T-cell (primary cell): ENCODE measurements at places on chromosomes 4 and X. TPM values are rescaled to one million over a fixed set of nuclear protein-coding genes. Genes with fewer than 3 reads are reported as not detected.

- DNase-seq, result no peak
These were observed 112.9 kb downstream of the IRF2 start for GRCh38 chr4:184361443-184361842.

Gene MAOA
- 0.36 TPM for total RNA-seq

GRCh38 chrX:152138388-152138784 is at the start of gene MAGEA10:
Gene MAGEA10 (minus strand): TSS chrX:152138577. CDS start chrX:152135620, 2,957 bp downstream.
- no peak for DNase-seq

- DNase-seq, result no peak
These were observed 53.8 kb downstream of the CXCL1 start for GRCh38 chr4:73922766-73923630.

- no peak for DNase-seq
These were observed 3.6 kb upstream of the KLHL2 start for GRCh38 chr4:165203541-165204461.

Gene ZNF330
- total RNA-seq, result 37.9 TPM

GRCh38 chr4:2791518-2792395 is 1.1 kb upstream of the SH3BP2 start:
- DNase-seq, result no peak

Gene ZFP42
- not detected for total RNA-seq

Gene TAF7L
- total RNA-seq, result not detected

Gene FGF5
- total RNA-seq, result not detected

Gene RPA4
- 0.98 TPM for total RNA-seq

Gene TREX2
- 6.3 TPM for total RNA-seq
